Right atrium auricular region (tissue), 2 donors: ENCODE measurements at places on chromosomes 2 and 18. TPM values are rescaled to one million over a fixed set of nuclear protein-coding genes. Genes with fewer than 3 reads are reported as not detected.

Gene NMS
- total RNA-seq: not detected

Gene KLF7
- total RNA-seq: 13.5 TPM

DNA sequence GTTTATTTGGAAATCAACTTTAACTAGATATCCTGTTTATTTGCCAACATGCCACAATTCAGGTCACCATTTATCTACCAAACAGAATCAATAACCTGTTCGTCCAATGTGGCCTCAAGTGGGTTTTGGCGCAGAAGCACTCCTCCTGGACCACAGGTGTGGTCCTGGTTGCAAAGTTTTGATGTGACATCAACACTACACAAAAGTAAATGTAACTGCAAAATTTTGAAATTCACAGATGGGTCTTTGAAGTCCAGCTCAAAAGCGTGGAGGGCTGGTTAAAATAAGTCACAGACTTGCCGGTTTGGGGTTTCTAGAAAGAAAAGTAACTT lies 474 bp upstream of the GCA start:
- no peak for DNase-seq

DNA sequence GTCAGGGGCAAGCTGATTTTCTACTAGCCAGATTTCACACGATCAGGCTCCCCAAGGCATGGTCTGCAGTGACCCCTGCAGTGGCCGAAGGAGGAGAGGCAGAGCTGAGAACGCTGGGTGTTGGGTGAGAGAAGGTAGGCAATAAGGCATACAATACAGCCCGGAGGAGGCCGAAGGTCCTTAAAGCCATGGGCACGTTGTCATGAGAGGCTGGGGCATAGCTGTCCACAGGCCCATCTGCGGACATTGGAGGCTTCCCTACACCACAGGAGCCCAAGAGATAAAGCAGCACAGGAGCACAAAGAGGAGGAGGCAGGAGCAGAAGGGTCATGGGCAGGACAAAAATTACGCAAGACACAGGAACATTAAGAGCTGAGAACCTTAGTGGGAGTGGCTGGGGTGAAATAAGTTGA lies 16.7 kb upstream of the BZW1 start:
- DNase-seq: no peak

DNA sequence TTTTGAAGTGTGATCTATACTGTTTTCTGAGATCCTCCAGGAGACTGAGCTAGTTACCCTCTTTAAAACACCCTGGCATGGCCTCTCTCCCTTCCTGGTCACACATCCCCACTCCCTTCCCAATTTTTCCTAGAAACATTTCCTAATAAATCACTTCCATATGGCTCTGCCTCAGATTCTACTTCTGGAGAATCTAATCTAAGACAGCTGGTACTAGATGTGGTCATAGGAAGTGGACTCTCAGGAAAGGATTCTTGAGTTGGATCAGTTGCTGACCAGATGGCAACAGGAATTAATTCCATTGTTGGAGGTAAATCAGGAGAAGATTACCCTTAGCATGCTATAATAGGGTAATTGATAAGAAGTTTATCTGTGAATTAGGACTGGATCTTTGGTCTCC lies 310.5 kb downstream of the SATB2 start:
- no peak for DNase-seq
